ENCODE measurements at places on chromosomes 1 and 21. TPM values are rescaled to one million over a fixed set of nuclear protein-coding genes. Genes with fewer than 3 reads are reported as not detected.
A peak's percentile ranks its signal among the peaks of the same experiment; 100 is the strongest.

- peak; percentile 98 for DNase-seq
Observed at GRCh38 chr1:59730759-59731478, 83.8 kb upstream of the HOOK1 start.

GRCh38 chr1:36787312-36787913, 246.9 kb downstream of the GRIK3 start:
- DNase-seq, result no peak

DNA sequence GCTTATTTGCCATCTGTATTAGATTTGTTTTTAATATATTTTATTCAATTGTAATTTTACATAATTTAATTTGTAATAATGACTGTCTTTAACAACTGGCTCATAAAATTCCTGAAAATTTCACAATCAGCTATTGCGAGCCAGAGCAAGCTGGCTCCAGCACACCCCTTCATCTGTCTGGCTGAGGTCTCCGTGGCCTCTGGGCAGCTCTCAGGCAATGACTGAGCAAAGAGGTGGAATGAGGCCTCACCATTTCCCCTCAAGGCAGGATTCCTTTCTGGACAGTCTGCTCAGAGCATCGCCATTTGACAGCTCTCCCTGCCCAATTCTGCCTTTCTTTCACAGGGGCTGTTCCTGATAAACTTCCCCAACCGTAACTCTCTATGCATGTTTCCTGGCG, 5.8 kb upstream of the KANK4 start:
- DNase-seq, result peak; percentile 85

DNA sequence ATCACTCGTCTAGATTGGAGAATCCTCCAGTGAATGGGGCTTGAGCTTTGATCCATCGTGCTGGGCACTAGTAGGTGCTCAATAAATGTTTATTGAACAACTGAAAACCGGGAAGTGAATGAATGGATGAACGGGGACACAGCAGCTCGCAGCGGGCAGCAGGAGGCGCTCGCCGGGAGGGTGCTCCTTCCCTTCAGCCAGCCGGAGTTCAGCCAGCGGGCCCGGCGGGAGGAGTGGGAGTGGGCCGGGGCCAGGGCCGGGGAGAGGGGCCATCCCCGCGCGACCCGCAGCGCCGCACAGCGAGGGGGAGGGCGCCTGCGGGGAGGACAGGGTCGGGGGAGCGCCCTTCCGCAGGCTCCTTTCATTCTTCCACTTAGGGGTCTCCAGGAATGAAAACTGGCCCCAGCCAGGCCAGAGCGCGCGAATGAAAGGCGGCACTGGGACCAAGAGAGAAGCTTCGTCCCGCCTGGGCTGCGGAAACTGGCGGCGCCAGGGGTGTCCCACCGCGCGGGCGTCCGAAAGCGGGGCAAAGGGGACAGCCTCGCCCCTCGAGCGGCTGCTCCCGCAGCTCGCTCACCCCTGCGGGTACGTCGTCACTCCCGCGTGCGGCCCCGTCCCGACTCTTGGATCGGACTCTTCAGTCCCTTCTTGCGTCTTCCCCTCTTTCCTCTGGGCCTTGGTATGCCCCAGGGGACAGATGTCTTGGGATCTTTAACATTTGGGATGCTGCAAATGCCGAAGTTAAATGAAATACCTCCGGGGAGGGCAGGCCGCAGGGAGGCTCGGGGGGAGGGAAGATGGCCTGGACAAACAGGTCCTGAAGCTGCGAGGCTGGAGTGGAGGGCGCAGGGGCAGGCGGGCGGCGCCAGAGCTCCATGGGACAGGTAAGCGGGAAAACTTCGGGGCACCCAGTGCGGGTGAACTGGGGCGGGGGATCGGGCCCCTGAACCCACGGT, 3.6 kb upstream of the INAVA start:
- peak; percentile 39 for DNase-seq

DNA sequence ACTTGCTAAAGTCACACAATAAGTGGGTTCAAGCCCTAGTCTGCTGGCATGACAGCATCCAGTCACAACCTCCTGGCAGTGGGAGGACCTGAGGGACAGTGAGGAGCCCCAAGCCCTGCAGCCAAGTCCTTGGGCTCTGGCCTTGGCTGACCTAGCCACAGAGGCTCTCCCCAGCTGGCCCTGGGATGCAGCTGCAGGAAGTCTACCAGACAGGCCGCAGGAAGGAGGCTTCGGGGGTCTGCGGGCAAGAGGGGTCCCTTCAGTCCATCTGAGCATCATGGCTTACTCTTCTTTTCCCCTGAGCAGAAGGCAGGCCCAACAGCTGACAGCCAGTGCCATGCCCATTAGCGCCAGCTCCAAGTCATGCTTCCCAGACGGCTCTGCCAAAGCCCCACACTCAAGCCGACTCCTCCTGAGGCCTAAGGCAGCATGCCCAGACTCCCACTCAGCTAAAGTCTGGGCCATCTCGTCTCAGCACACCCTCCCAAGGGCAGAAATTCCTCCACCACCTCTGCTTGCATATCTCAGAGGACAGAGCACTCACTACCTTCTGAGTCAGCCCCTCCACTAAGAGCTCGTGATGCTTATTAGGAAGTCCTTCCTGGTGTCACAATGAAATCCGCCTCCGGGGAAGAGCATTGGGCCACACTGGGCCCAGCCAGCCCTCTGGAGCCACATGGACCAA, 20.1 kb downstream of the SLC1A7 start:
- peak; percentile 88 for DNase-seq

- peak; percentile 89 for DNase-seq
Observed at GRCh38 chr1:193111641-193112090, 6.5 kb upstream of the GLRX2 start.

- DNase-seq, result no peak
Observed at GRCh38 chr21:40615505-40616376, 231.2 kb downstream of the DSCAM start.

The ZNF362 gene
- 12.3 TPM for total RNA-seq

GRCh38 chr21:41499920-41500319, 8.0 kb downstream of the TMPRSS2 start:
- DNase-seq, result no peak

- DNase-seq, result peak; percentile 90
Observed at GRCh38 chr1:54944610-54945392, 35.6 kb upstream of the TMEM61 start.

- no peak for DNase-seq
Observed at GRCh38 chr1:231417513-231417912, 4.6 kb downstream of the EGLN1 start.

The KLHDC9 gene
- total RNA-seq, result 1.8 TPM

The TAF1A gene
- 11.8 TPM for total RNA-seq

The PGBD5 gene
- not detected for total RNA-seq

GRCh38 chr1:246417813-246418564, 89.1 kb downstream of the SMYD3 start:
- DNase-seq, result no peak

The SMPDL3B gene
- total RNA-seq, result 0.09 TPM
